Lower lobe of right lung (tissue), 2 donors: ENCODE measurements at places on chromosomes 7 and 10. TPM values are rescaled to one million over a fixed set of nuclear protein-coding genes. Genes with fewer than 3 reads are reported as not detected.

DNA sequence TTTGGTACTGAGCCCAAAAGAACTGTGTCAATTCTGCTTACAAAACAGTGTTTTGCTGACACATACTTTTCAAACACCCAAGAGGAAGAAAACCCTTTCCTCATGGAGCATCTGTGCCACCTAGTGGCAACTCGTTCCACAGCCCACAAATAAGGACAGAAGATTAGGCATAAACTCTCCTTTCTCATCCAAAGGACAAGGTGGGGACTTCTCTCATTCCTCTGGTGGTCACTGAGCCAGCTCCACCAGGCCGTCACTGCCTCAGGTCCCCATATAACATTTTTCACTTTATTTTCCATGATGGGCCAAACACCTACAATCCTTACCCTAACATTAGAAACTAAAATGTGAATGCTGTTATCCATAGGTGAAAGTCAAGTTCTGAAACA, 76.9 kb downstream of the RNF216 start:
- H3K4me1 ChIP-seq, result peaks cover 13% of the 10 kb centered on the region
- peaks cover 67% of the 10 kb centered on the region for H3K36me3 ChIP-seq
- H3K27ac ChIP-seq, result no peak overlapping the region
- no peak overlapping the region for H3K4me3 ChIP-seq

DNA sequence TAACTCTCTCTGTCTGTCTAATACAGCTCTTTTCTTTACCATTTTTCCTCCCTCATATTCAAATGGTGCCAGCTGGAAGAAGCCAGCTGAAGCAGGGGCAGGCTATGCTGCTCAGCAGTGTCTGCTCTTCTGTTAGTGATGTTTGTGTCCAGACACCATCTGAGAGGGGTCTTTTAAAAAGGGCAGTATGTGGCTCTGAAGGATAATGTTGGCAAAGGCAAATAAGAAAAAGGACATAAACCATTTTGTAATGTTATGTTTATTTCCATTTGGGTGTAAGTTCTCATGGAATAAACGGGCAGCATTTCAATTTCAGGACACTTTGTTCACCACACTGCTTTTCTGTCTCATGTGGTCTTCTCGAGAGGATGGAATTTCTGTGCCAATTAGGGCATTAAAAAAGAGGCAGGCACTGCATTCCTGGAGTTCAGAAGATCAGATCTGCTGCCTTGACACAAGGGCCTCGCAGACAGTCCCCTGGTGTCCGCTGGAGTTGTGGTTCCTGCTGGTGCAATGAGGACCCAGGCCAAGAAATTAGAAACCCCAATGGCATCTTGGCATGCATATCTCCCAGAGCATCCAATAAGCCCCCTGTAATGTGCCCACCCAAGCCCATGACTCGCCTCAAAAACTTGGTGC, 109.0 kb upstream of the ELMO1 start:
- no peaks in the 10 kb centered on the region for H3K27me3 ChIP-seq
- H3K4me3 ChIP-seq, result no peak overlapping the region
- H3K27ac ChIP-seq, result no peak overlapping the region
- no peaks in the 10 kb centered on the region for H3K36me3 ChIP-seq
- no peaks in the 10 kb centered on the region for H3K4me1 ChIP-seq
- no peak for DNase-seq

- no peak for DNase-seq
- no peak overlapping the region for H3K27ac ChIP-seq
- H3K27me3 ChIP-seq, result no peaks in the 10 kb centered on the region
- H3K36me3 ChIP-seq, result peaks cover 87% of the 10 kb centered on the region
Observed at GRCh38 chr10:122234416-122234815, 36.7 kb upstream of the BTBD16 start.

- H3K27me3 ChIP-seq, result no peaks in the 10 kb centered on the region
- no peak overlapping the region for H3K27ac ChIP-seq
- no peak overlapping the region for H3K4me3 ChIP-seq
- no peak for DNase-seq
- peaks cover 11% of the 10 kb centered on the region for H3K4me1 ChIP-seq
Observed at GRCh38 chr10:86941991-86942421, 15.4 kb downstream of the MMRN2 start.

DNA sequence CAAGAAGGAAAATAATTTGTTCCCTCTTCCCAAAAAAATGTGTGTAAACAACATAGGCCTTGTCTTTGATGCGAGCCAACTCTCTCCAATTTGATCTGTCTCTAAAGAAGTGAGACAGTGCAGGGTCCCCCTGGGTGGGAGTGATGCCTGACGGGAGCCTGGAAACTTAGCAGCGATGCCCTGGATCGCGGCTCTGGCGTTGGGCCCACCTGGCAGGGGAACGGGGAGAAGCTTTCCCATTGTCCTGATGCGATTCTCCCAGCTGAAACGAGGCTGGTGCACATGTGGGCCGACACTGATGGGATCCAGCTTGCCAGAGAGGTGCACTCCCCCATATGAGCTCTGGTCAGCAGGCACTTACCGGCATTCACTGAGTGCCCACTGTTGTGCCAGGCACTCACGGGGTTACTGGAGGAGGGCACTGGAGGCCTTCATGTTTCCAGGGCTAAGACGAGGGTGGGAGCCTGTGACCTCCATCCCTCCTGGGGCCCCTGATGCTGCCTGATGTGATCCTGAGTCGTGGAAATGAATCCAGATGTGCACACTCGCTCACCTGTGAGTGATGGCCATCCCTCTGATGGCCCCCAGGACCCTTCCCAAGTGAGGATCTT, 132.8 kb downstream of the PTPN20 start:
- peaks cover 15% of the 10 kb centered on the region for H3K4me1 ChIP-seq
- peak; percentile 39 for DNase-seq
- no peak overlapping the region for H3K4me3 ChIP-seq

DNA sequence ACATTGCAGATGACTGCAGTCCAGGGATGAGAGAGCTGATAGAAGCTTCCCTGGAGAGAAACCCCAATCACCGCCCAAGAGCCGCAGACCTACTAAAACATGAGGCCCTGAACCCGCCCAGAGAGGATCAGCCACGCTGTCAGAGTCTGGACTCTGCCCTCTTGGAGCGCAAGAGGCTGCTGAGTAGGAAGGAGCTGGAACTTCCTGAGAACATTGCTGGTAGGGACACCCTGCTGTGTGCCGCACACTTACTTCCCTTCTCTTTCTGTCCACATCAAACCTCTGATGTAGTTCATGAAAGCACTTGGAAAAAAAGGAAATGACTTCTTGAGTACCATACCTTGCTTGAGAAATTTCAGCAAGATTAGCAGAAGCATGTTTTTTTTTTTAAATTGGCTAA, 25.3 kb downstream of the MAP3K8 start:
- peak overlapping the region; percentile 25 for H3K27ac ChIP-seq
- H3K4me3 ChIP-seq, result no peak overlapping the region
- no peaks in the 10 kb centered on the region for H3K27me3 ChIP-seq
- H3K36me3 ChIP-seq, result peaks cover 61% of the 10 kb centered on the region

GRCh38 chr7:85074992-85075391, 111.9 kb downstream of the SEMA3D start:
- H3K36me3 ChIP-seq, result no peaks in the 10 kb centered on the region
- DNase-seq, result no peak
- no peak overlapping the region for H3K4me3 ChIP-seq
- no peak overlapping the region for H3K27ac ChIP-seq

GRCh38 chr10:132570771-132571649, 33.4 kb downstream of the INPP5A start:
- H3K4me1 ChIP-seq, result peaks cover 42% of the 10 kb centered on the region
- H3K27me3 ChIP-seq, result no peaks in the 10 kb centered on the region
- no peak overlapping the region for H3K4me3 ChIP-seq
- no peaks in the 10 kb centered on the region for H3K36me3 ChIP-seq
- H3K27ac ChIP-seq, result no peak overlapping the region

DNA sequence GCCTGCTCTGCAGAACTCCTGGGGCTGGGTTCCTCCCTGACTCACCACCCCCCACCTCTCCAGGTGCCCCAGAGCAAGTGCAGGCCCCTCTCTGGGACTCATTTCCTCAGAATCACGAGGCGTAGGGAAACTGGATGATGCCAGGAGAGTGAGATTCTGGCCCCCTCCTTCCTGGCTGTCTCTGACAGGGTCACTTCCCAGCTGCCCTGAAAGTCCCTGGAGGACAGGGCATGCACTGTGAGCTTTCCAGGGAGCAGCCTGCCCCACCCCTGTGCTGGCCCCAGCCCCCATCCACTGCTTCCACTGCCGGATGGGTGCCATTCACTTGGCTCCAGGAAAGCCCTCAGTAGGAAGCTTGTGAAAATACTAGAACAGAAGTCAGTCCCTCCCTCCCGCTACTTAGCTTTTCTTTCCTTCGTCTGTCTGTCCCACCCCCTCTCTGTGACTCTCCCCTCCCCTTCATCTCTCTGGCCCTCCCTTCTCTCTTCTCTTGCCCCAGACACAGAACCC, 10.4 kb downstream of the TACR2 start:
- H3K4me1 ChIP-seq, result peaks cover 33% of the 10 kb centered on the region
- peaks cover 16% of the 10 kb centered on the region for H3K36me3 ChIP-seq
- H3K27me3 ChIP-seq, result no peaks in the 10 kb centered on the region
- H3K27ac ChIP-seq, result peak overlapping the region; percentile 11
- H3K4me3 ChIP-seq, result no peak overlapping the region

DNA sequence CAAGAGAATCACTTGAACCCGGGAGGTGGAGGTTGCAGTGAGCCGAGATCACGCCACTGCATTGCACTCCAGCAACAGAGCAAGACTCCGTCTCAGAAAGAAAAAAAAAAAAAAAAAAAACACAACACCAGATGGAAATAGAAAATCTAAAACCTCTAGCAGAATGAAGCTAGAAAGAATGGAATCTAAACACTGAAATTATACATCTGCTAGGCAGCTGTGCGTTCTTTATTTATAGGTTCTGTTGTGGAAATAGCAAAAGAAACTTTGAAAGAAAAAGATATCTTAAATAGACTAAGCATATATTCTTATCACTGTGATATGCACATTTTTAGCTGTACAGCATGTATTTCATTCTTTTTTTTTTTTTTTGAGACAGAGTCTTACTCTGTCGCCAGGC, 17.1 kb downstream of the BMPR1A start:
- no peaks in the 10 kb centered on the region for H3K36me3 ChIP-seq
- no peak overlapping the region for H3K4me3 ChIP-seq
- H3K27me3 ChIP-seq, result no peaks in the 10 kb centered on the region

The AOAH gene
- total RNA-seq, result 29.2 TPM

The LRRD1 gene
- total RNA-seq, result not detected

The GNAT3 gene
- total RNA-seq, result not detected

The PRSS2 gene
- total RNA-seq, result not detected

The ADAM12 gene
- total RNA-seq, result 0.92 TPM

The TFEC gene
- 41.9 TPM for total RNA-seq

The PLXNA4 gene
- 4.3 TPM for total RNA-seq

The SAMD8 gene
- 21.7 TPM for total RNA-seq

The STAG3 gene
- total RNA-seq, result 4.1 TPM
